ENCODE measurements at places on chromosomes 13 and 19. TPM values are rescaled to one million over a fixed set of nuclear protein-coding genes. Genes with fewer than 3 reads are reported as not detected.

DNA sequence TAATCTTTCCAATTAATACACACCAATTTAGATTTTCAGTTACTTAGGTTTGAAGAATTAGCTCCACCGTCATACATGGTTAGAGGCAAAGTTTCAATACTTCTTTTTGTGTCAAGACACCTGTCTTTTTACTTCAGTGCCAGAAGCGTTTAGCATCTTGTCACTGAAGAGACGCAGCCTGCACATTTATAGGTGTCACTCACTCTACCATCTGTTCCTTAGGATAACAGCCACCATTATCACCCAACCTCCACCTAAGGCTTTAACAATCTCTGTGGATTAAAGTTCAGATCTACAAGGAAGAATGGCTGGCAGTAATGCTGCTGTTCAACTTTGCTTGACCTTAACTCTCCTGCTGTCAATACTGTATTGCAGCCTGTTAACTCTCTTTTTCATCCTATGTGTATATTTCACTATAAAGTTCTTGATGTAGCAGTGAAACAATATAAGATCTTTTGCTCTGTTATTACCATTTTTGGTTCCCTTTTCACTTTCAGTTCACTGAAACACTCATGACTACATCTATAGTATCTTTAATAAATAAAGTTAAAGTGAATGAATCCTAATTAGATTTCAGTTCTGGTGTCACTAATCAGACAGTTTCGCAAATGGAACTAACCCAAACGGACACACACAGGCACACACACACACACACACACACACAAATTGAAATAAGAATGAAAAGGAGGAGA lies 435.6 kb downstream of the PCDH9 start:
- no peak for DNase-seq

- no peak for DNase-seq
These were observed 111.3 kb downstream of the ZNF486 start for GRCh38 chr19:20278342-20278741.

DNA sequence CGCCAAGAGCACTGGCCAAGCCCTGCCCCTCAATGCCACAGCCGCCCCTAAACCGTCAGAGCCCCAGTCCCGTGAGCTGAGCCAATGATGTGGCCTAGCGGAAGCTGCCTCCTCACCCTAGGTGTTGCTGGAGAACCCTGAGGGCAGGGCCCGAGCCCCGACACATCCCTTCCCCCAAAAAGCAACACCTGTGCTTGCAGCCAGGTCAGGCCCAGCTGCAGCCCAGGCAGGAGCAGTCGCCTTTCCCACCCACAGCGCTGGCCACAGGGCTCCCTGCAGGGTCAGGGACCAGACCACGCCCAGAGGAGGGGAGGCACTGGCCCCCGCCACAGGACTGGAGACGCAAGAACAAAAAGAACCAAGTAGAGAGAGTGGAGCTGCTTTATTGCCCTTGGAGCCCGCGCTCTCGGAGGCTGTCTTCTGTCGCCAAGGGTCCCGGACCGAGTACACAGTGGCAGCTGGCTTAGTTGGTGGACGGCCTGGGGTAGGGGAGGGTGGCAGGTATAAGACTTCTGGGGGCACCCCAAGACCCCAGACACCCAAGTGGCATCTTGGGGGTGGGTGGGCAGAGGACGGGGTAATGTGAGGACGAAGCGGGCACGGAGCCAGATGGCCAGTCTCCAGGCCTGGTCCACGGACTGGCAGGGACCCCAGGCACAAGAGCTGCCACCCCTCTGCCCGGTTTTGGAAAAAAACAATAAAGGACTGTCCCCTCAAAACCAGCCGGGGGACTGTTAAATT lies 3.3 kb downstream of the P2RY11 start:
- DNase-seq: peak; percentile 49

ANKLE1 gene
- total RNA-seq: not detected

NLRP9 gene
- total RNA-seq: not detected

DNA sequence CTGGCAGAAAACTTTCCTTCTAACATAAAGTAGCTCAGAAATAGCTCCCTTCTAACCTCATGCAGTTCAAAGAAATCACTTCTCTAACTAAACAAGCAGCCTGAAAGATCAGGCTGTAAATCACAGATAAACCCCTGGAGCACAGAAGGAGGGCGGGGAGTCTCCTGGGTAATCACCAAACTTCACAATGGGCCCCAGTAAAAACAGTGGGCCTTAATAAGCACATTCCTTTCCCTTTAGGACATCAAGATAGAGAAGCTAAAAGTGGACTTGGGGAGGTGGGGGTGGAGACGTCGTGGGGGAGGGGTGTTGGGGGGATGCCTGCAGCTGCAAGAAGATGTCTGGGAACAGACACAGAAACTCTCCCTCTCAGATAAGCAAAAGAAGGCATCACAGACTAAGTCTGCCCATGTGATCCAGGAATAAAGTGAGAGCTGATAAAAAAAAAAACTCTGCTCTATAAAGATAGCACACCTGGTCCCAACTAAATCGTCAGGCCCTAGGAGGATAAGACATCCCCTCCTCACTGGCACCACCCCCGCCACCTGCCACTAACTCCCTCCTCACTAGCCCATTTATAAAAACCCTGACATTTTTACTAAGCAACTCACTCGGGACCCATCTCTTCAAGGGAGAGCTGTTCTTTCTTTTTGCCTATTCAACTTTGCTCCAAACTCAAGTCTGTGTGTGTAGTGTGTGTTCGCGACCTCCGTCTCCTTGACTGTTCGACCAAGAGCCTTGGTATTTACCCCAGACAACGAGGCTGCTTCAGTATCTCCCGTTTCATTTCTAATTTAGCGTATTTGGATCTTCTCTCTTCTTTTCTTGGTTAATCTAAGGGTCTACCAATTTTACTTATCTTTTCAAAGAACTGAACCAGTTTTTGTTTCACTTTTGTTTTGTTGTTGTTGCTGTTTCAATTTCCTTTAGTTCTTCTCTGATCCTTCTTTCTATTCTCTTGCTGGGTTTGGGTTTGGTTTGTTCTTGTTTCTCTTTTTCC lies 31.7 kb downstream of the DNAJC15 start:
- DNase-seq: no peak

ZNF563 gene
- total RNA-seq: 4.4 TPM

GRCh38 chr19:48006762-48007161 lies 12.3 kb downstream of the ELSPBP1 start:
- peak; percentile 21 for DNase-seq

DNA sequence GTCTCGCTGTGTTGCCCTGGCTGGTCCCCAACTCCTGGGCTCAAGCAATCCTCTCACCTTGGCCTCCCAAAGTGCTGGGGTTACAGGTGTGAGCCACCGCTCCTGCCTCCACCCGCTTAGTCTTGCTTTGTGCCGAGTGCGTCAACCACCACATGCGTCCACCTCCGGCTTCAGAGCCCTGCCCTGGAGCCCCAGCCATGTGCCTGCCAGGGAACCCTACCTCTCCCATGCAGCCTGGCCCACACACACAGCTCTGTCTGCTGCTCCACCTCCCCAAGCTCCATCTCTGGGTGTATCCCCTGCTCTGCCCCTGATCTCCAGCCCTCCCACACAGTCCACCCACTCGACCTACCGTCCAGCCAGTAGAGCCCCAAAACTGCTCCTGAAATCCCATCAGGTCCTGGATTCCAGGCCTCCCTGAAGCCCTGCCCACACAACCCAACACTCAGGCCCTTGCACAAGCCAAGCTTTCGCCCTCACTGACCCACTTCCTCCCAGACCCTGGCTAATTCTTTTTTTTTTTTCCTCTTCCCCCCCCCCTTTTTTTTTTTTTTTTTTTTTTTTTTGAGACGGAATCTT lies 9.6 kb downstream of the CYP2F1 start:
- DNase-seq: no peak

GRCh38 chr19:5099701-5100221 lies 130.8 kb downstream of the KDM4B start:
- no peak for DNase-seq

- DNase-seq: no peak
These were observed 815.9 kb downstream of the PCDH9 start for GRCh38 chr13:66414066-66414800.

DNA sequence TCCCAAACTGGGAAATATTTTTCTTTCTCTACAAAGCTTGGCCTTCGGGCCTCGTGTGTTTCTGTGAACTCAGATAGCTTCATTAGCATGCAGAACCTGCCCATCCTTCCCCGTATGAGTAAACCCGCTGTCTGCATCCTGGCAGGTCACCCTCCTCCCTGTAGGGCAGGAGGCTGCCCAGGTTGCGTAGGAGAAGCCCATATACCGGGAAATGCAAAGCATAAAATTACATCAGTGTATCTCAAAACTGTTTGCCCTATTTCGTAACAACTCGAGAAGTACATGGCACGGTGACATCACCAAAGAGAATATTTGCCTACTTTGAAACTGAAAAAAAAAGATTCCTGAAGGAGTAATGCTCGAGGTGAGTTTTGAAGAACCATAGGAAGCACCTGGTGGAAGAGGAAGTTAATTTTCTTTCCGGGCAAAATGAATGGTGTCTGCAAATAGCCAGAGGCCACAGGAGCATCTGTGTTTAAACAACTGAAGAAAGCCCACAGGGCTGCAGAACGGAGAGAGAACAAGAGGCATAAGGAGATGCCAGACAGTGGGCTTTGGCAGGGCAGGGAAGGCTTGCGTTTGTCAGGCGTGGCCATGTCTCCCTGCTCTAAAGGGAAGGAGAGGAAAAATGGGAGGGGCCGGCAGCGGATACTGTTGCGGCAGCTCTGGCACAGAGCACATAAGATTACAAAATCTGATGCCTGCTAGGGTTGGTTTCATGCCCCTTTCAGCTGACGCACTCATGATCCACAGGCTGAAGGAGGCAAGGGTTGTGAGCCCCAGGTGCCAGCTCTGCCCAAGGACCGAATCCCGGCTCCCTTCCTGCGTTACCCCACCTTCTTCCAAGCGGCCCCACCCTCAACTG lies 81.4 kb downstream of the IRS2 start:
- DNase-seq: no peak

GRCh38 chr13:27081893-27082679 lies 89.5 kb downstream of the USP12 start:
- DNase-seq: no peak

SSC5D gene
- 77.4 TPM for total RNA-seq

DNA sequence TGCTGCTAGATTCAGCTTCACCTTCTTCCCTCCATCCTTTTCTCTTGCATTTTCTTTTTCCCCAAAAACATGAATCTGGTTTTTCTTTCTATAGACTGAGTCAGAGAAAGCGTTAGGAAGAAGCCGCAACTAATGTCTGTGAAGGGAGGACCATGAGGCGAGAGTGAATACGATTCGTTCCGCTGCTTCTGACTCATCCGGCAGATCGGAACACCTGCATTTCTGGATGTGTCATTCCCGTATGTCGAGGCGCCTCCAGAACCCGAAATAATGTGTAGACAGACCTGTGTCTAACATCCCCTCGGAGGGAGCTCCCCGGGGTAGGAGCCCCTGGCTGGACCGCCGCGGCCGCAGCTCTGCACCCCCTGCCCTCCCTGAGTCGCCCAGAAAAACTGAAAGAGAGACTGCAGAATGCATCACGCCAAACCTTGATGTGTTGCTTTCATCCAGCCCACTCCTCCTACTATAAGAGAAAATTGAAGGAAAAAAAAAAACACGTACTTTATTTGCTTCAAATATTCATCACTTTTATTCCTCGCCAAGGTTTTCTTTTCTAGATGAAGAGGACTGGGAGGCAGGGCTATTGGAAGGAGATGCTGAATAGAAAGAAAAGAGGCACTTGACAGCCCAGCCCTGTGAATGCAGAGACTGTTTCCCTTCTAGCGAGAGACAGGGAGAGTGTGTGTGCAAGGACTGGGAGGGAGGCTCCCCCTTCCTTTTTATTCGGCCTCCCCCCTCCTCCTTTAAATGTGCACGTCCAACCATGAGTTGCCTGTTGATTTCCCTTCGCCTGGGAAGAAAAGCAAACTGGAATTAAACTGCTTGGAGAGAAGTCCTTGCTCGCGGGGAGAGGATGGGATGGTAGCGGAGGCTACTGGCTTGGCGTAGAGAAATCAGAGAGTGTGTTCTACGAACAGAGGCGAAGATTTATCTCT lies 616 bp upstream of the PCDH17 start:
- DNase-seq: peak; percentile 83

GRCh38 chr13:112968380-112968909 lies 569 bp upstream of the MCF2L start:
- peak; percentile 88 for DNase-seq

GRCh38 chr19:39469036-39469435 lies 11.6 kb upstream of the TIMM50 start:
- DNase-seq: no peak

DNA sequence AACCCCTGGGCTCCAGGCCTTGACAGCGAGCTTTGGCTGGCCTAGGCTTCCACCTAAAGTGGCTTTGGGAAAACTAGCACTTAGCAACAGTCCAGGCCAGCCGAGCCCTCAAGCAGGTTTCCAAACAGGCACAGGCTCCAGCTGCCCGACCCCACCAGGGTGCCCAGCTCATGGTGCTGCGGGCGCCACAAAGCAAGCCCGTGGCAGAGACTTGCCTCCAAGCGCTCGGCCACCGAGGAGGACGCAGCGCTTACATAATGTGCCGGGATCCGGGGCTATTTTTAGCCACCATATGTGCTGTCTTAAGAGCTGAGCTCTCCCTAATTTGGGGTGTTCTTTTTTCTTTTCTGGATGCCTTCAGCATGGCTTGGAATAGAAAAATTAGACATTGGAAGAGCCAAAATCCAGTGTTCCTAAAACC lies 56.1 kb upstream of the F7 start:
- no peak for DNase-seq

DNA sequence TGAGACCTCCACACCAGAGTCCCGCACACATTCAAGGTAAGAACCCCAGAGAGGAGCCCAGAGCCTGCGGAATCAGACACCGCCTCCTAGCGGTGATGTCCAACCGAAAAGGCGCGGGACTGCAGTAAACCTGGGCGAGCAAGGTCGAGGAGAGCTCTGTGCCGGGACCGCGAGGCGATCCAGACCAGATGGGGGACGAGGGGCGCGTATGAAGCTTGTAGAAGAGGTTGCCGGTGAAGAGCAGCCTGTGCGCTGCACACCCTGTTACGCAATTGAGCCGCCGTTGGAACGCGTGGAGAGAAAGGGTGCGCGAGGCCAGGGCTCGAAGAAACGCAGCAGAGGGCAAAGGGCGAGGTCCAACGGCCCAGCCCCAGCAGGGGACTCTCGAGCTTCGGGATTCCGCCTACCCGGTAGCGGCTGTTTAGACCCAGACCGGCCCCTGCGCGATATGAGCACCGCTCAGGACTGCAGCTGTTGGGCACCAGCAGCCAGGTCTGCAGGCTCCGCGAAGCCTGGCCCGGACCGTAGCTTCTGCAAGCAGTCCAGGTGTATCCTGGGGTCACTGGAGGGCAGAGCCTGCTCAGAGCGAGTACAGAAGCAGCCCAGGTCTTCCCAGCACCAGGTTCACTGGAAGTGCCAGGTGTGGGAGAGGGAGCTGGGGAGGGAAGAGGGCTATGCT lies 65.9 kb upstream of the ZNF599 start:
- peak; percentile 43 for DNase-seq

DNA sequence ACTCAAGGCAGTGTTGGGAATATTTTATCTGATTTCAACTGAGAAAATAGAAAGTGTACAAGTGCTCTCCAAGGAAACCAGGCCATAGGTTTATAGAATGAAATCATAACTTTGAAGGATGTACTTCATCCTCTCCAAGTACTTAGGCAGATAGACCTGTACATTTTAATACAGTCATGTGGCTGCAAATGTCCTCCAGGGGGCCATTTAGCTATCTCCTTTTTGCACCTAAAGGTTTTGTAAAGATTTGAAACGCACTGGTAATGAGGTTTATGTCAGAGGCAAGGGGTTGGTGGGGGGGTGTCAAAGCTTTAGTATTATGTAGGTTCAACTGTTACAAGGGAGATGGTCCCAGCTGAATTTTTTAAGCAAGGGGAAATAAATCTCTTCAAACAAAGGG lies 364.4 kb downstream of the DCT start:
- DNase-seq: no peak

- DNase-seq: peak; percentile 72
These were observed 37.3 kb downstream of the PEPD start for GRCh38 chr19:33484226-33484774.

RABAC1 gene
- 117 TPM for total RNA-seq

- peak; percentile 76 for DNase-seq
These were observed 71.3 kb downstream of the RAB20 start for GRCh38 chr13:110490009-110490770.

All from osteoblast (primary cell).